ENCODE measurements at places on chromosomes 1 and 21.
A peak's percentile ranks its signal among the peaks of the same experiment; 100 is the strongest.

- peak; percentile 46 for DNase-seq
These were observed 24.5 kb upstream of the CCN1 start for GRCh38 chr1:85555867-85556573.

DNA sequence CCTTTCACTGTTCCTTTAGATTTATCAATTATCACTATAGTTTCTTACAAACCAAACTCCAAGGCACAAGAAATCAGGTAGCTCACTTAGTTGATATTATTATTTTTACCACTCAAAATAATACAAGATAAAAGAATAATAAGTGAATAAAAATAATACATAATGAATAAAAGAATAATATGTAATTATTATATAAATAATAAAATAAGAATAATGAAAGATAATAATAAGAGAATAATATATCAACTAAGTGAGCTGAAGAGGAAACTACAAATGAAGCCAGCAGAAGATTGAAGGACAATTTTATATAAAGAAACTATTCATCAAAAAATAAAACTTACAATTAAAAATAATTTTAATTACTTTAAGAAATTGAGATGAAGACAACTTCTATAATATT, 90.6 kb downstream of the LRRIQ3 start:
- DNase-seq, result no peak

DNA sequence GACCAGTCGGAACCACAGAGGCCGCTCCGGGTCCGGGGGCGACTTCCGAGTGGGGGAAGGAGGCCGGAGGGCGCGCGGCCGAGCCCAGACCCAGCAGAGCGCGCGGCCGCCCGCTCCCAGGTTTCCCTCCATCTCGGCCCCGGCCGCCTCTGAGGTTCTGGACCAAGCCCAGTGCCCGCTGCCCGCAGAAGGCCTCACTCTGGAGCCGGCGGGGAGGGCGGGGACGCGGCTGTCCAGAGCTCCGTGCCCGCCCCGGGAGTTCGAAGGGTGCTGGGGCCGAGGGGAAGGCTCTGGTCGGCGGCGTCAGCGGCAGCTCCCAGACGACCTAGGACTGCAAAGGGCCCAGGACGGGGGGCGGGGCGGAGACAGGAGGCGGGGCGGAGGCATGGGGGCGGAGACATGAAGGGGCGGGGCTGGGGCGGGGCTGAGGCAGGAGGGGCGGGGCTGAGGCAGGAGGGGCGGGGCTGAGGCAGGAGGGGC, 48.0 kb upstream of the SLC19A1 start:
- DNase-seq, result no peak

- no peak for DNase-seq
These were observed 244.3 kb downstream of the LMX1A start for GRCh38 chr1:165112260-165112659.

- DNase-seq, result no peak
These were observed 36.9 kb upstream of the PADI2 start for GRCh38 chr1:17156108-17156507.

DNA sequence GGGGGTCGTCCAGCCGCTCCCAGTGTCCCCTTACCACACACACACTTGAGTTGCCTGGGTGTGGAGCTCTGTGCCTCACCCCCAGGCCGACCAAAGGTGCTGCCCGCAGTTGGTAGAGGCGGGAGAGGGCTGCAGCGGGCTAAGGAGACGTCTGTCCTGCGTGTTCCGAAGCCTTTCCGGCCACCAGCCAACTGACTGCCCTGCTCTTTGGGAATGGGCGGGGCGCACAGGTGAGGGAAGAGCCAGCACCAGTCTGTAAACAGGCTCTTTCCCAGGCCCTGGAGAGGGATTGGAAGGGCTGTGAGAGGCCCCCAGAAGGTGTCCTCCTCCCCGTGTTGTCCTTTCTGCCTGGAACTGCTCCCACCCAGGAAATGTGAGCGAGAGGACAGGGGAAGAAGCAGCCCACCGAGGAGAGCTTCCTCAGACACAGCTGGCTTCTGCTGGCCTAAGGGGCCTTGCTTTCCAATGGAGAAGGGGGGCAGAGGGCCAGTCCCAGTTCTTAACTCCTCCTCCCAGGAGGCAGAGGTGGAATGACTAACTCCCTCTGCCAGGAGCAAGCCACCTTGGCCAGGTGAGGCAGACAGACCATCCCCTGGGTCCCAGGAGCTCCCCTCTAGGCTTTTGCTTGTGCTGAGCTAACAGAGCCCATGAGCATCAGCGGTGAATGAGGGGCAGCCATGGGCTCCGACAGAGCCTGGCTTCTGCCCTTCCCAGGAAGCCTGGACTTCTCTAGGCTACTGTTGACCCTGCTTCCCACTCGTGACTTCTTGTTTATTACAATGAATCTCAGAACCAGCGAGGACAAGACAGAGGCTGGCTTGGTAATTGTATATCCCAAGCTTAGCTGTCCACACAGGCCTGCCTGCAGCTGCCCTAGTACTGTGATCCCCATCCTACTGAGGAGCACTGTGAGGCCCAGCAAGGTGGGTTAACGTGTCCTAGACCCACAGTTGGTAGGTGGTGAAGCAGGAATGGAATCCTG, 158.1 kb upstream of the COA6 start:
- peak; percentile 30 for DNase-seq

DNA sequence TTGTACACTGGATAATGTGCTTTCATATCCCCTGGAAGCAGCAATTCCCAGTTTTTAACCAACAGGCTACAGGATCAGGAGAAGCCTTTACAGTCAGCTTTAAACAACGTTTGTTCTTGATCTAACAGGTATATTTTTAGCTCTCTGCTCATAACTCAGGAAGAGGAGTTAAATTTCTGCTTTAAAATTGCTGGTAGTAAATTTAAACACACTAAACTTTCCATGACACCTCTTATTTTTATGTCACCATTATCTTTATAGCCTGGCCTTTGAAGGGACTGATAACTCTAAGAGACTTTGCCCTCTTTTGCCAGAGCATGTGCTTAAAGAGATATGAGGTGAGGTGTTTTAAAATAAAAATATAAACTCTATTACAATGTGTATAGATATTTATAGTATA, 119.6 kb upstream of the BRINP3 start:
- no peak for DNase-seq

- no peak for DNase-seq
These were observed 5.5 kb downstream of the TRAF5 start for GRCh38 chr1:211332036-211332616.

- no peak for DNase-seq
These were observed 117.4 kb downstream of the IER5 start for GRCh38 chr1:181205901-181206300.

GRCh38 chr1:114144016-114144415, 9.7 kb downstream of the SYT6 start:
- DNase-seq, result no peak
